ENCODE measurements at places on chromosomes 5 and 9. TPM values are rescaled to one million over a fixed set of nuclear protein-coding genes. Genes with fewer than 3 reads are reported as not detected.

DNA sequence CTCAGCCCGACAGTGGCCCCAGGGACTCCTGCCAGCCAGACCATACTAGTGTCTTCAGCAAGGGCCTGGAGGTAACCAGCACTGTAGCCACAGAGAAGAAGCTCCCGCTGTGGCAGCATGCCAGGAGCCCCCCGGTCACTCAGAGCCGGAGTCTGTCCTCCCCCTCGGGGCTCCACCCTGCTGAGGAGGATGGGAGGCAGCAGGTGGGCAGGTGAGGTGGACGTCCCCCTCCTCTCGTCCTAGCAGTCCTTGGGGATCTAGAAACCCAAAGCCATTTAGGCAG is 28.0 kb upstream of the LRRC14B start:
- no peak overlapping the region for H3K4me3 ChIP-seq
- H3K27ac ChIP-seq: no peak overlapping the region
- H3K27me3 ChIP-seq: no peaks in the 10 kb centered on the region
- DNase-seq: no peak

- no peaks in the 10 kb centered on the region for H3K36me3 ChIP-seq
- peak; percentile 2 for DNase-seq
- no peaks in the 10 kb centered on the region for H3K4me1 ChIP-seq
- H3K27me3 ChIP-seq: peaks cover 6% of the 10 kb centered on the region
- H3K27ac ChIP-seq: no peak within 1 kb of the TSS
- H3K4me3 ChIP-seq: peak within 1 kb of the TSS; percentile 19
Observed at GRCh38 chr5:36606428-36607113, at the start of gene SLC1A3. TSS of gene SLC1A3 (plus strand) at chr5:36606606. CDS start at chr5:36608424, 1,818 bp downstream.

RLN2 gene
- total RNA-seq: 1.4 TPM

TMEM171 gene
- total RNA-seq: 2.1 TPM

RFX3 gene
- 24.0 TPM for total RNA-seq
